Daoy (cell line): ENCODE measurements at places on chromosomes 2 and 18. TPM values are rescaled to one million over a fixed set of nuclear protein-coding genes. Genes with fewer than 3 reads are reported as not detected.

- DNase-seq, result no peak
Observed at GRCh38 chr2:27715318-27716210, 51.9 kb downstream of the SLC4A1AP start.

DNA sequence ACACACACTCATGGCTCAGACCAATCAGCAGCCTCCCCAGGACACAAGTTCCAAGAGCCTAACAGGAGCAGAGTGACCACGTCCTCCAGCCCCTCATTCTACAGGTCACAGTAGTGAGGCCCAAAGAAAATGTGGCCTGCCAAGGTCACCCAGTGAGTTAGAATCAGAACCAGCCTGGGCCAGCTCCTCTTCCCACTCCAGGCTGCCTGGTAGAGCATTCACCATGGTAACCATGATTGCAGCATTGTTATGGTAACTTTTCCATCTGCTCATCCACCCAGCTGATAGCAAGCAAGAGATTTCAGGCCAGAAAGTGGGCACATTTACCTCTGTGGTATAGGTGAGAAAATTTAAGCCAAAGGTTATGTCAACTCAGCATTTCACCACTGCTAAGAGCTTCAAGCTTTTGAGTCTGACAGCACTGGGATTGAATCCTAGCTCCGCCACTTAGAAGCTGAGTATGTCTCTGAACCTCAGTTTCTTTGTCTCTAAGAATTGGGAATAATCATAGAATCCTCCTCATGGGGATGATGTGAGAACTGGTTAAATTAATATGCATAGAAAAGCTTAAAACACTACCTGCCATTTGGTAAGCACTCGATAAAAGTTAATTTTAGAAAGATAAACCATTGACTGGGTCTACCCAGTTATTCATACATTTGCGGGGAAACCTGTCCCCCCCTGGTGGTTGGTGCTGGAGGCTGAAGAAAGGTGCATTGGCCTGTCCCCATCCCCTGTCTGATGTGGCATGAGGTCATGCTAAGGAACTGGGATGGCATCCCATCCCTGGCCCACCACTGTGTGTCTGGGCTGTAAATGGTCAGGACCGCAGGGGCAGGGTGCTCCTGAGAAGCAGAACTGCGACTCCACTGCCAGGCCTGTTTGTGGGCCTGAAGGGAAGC is 181.5 kb downstream of the KLHL29 start:
- peak; percentile 54 for DNase-seq

SGPP2 gene
- 0.74 and 0.92 TPM in 2 replicates for total RNA-seq

SMIM21 gene
- total RNA-seq, result not detected in 2 replicates

- DNase-seq, result peak; percentile 72
Observed at GRCh38 chr2:42025151-42025582, 22.7 kb upstream of the PKDCC start.

GRCh38 chr2:11007331-11008264 is 95.9 kb downstream of the KCNF1 start:
- no peak for DNase-seq
